ENCODE measurements at places on chromosomes 3 and 15.

DNA sequence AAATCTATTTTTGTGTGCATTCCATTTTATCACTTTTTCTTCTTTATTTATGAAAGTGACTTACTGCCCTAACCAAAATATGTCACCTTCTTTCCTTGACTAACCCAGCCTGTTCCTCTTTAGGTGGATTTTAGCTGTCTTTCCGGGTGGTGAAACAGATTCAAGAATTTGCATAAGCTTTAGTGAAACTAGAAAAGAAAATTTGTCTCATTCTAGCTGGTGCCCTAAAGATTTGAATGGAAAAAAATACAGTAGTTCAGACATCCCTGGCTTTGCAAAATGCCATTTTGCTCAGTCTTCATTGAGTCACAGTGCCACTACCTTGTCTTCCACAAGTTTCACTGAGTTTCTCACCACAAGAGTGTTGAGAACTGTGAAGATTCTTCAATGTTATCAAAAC lies 28.2 kb upstream of the CCDC50 start:
- no peak for DNase-seq

GRCh38 chr3:128430301-128430700 lies 36.4 kb downstream of the DNAJB8 start:
- DNase-seq, result no peak

DNA sequence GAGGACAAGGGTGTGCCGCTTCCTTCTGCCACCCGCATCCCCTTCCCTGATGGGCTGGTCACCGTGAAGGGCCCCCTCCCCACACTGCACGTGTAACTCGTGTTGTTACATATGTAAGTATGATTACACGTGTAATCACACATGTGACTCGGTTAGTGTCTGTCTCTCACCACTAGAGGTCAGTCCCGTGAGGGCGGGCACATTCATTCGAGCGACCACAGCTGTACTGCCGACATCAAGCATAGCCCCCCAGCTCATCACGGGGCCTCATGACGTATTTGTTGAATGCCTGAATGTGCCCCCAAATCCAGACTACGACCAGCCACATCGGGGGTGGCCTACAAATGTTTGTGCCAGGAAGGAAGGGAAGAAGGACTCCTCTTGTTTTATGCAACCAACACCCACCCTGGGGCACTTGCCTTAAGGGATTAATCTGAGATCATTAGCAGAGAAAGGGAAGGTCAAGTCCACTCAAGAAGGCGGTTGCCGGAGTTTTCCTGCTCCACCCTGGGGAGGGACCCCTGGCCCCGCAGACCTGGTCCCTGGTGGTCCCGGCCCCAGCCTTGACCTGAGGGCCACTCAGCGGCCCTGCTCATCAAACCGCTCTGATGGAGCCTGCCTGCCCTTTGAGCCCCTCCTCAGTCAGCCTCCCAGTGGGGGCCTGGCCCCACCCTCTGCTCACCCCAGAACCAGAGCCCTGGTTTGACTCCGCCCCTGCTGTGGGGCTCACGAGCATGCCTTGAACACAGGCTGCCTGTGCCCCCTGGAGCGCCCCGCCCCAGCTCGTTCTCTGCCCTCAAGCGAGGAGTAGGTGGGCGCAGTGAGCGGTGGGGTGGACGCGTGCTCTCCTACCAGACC lies 52.8 kb downstream of the RGMA start:
- peak; percentile 62 for DNase-seq

DNA sequence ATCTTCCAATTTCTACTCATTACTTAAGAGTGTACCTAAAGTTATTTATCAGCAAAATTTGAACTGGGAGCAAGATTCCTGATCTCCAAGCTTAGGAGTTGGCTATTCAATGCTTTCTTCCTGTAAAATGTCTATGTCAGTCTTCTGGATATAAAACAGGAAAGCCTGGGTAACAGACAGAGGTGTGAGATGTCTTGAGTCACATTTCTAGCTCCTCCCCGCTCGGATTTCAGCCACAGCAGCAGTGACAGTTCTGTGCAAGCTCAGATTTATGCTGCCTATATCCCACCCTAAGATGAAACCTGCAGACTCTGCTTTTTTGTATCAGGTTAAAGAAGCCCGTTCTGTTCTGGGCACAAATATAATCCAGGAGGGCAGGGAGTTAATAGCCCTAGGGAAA lies 2.1 kb upstream of the ARMC8 start:
- no peak for DNase-seq

- DNase-seq, result no peak
These were observed 62.7 kb downstream of the TASOR start for GRCh38 chr3:56620371-56620770.

- DNase-seq, result no peak
These were observed 268.4 kb upstream of the NSMCE3 start for GRCh38 chr15:29538044-29538443.

- DNase-seq, result no peak
These were observed 624.6 kb downstream of the ZPLD1 start for GRCh38 chr3:103059432-103059831.

DNA sequence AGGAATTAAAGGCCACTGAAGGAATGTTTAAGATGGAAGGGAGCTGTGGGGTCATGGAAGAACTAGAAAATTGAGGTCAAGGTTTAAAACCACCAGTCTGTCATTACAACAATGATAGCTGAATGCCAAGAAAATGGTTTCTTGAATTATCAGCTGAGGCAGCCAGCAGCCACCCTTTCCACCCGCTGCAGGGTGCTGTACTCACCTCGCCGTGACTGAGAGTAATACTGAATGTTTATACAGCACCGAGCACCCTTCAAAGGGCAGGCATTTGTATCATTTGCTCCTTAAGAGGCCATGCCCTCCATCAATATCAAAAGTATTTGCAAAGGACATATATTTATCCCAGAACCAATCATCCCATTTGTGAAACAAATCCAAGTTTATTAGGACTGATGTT lies 402.8 kb downstream of the VPS13C start:
- no peak for DNase-seq

GRCh38 chr3:62188681-62189375 lies 184.5 kb downstream of the FEZF2 start:
- peak; percentile 74 for DNase-seq

- no peak for DNase-seq
These were observed 87.5 kb downstream of the GAP43 start for GRCh38 chr3:115710799-115711198.

DNA sequence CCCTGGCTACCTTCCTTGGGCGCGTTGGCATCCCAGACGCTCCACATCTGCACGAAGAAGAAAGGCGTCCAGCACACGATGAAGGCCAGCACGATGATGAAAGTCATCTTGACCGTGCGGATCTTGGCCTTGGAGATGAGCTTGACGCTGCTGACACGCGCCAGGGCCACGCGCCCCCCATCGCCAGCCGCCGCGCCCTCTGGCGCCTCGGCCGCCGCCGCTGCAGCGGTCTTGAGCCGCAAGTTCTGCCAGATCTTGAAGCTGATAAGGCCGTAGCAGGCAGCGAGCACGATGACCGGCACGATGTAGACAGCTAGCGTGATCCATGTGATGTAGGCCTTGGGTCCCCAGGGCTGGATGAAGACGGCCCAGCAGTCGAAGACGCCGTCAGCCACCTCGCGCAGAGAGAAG lies 2.2 kb downstream of the OXTR start:
- no peak for DNase-seq

GRCh38 chr3:21826416-21826815 lies 75.4 kb upstream of the ZNF385D start:
- no peak for DNase-seq

GRCh38 chr3:187954873-187955586 lies 198.9 kb upstream of the LPP start:
- no peak for DNase-seq

DNA sequence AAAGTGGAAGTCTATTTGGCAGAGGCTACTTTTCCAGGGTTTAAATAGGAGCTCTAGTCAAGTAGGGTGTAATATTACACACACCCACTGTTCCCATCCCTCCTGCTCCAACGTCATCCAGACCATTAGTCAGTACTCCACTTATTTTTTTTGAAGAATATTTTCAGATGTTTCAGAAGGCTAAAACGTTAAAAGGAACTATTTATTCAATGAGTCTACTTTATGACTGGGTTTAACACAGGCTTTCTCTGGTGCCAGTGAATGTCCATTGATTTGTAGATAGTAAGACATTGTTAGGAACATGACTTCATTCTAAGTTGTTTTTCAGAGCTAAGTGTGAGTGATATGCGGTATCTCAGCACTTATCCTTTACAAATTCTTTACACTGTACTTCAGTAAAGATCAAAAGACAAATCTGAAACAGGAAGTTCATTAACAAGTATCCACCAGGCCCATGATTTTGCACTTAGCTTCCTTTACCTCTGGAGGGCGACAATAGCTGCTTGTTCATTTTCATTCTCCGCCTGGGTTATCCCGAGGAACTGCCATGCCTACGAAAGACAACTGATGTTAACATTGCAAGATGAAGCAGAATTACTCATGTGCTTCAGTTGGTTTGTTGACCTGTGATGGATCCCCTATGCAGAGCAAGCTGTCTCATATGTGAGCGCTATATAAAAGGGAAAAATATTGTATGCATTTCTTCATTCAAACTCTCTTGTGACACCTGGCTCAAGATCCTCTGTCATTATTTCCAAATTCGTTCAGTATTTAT lies 158.7 kb downstream of the USP13 start:
- peak; percentile 49 for DNase-seq

Data from endothelial cell (in vitro differentiated cells).